Activated naive CD8-positive, alpha-beta T cell treated with anti-CD3 and anti-CD28 coated beads, Interleukin-2, amount 50 U/mL, for 16 hours (primary cell): ENCODE measurements at places on chromosomes 3 and 15.

- DNase-seq, result no peak
Observed at GRCh38 chr3:48369693-48370332, 2.2 kb upstream of the FBXW12 start.

DNA sequence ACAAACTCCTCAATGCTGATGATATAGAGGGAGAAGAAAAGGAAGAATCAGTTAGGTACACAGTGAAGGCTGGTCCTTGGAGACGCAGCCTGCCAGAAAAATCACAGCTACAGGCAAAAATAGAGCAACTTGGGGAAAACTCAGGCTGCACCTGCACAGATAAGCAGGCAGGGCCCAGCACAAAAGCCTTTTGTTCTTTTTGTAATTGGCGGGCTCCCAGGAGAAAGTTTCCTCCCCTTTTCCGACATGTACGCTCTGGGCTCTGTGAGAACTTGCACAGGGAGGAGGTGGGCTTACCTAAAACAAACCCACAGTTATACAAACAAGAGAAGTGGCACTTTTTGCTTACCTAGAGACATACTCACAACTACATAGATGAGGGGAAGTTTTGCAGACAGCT, 813.4 kb upstream of the EPHA6 start:
- no peak for DNase-seq

GRCh38 chr3:112811917-112812660, 34.6 kb downstream of the CD200R1L start:
- DNase-seq, result no peak

- no peak for DNase-seq
Observed at GRCh38 chr3:15595955-15596354, 5.4 kb downstream of the HACL1 start.

GRCh38 chr3:24451461-24452099, 43.1 kb downstream of the THRB start:
- no peak for DNase-seq

DNA sequence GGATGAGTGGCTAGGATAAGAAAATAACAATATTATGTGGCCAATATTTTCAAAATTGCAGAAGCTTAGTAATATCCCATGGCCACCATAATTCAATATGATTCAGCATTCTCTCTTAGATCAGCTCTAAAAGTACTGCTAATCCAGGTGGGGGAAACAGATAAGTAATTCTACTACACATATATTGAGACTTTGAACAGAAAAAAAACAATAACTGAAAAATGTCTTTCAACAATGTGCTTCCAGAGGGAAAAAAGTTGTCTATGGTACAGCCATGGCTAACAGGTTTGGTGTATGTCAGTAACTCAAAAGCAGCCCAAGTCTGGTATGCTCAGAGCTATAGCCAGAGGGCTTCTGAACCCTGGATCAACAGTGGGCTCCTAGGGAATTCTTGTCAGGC, 42.4 kb upstream of the PPIB start:
- no peak for DNase-seq

DNA sequence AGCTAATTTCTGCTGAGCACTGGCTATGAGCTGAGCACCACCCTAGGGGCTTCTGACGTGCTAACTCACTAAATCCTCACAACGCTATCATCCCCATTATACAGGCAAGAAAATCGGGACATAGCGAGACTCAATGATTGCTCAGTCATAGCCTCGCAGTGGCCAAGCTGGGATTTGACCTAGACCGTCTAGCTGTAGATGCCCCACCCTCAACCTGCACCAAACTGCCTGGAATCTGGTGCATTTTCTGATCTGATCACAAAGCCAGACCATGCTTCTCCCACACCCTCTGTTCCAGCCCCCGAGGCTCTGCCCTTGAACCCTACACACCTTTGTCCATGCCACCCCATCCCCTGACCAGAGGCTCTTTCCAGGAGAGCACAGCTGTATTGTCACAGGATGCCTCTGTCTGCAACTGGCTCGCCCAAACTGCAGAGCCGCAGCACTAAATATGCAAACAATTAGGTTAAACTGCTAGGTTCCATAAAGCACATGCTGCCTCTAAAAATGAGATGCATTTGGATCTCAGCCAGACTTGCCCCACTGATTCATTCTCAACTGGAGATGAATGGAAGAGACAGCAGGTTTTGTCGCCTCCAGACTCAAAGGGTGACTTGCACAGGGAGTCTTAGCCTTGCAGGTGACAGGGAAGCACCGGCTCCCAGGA, 95.2 kb downstream of the NUP210 start:
- no peak for DNase-seq

DNA sequence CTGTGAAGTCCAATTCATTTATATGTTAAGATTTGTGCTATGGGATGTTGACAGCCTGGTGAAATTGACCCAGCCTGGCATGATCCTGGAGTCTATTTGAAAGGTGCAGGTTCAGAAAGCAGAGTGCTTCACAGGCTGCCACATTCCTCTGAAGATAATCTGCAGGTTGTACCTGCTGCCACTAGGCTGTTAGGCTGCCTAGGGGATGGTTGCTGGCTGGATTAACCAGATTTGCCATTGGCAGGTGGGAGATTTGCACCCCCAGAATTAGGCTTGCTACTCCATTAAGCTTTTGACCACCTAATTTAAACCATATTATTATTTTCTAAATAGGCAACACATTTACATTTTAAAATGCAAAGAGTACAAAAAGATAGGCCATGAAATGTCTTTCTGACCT, 85.8 kb upstream of the RASGRP1 start:
- DNase-seq, result no peak

- DNase-seq, result no peak
Observed at GRCh38 chr3:165820671-165821123, 16.5 kb downstream of the BCHE start.

DNA sequence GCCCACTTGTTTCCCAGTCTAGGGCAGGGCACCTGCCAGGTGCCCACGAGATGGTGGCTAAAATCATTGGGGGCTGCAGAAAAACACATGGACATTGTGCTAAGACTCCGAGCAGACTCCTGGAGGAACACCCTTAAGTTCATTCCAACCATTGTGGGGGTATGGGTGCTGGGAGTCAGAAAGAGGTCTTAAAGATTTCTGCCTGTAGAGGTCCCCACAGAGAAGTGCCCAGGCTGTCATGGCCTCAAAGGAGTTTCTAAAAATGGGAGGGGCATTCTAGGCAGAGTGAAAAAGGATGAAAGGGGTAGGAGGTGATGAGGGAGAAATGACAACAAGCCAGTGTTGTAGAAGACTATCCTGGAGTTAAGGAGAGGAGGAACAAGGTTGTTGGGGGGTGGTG, 17.1 kb downstream of the RBP1 start:
- DNase-seq, result no peak

DNA sequence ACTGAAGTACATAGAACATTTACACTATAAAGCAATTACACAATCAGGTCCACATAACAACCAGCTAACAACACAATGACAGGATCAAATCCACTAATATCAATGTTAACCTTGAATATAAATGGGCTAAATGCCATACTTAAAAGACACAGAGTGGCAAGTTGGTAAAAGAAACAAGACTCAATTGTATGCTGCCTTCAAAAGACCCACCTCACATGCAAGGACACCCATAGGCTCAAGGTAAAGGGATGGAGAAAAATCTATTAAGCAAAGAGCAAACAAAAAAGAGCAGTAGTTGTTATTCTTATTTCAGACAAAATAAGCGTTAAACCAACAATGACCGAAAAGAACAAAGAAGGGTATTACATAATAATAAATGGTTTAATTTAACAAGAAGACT, 183.3 kb downstream of the PYDC2 start:
- no peak for DNase-seq

GRCh38 chr3:87626546-87626945, 350.2 kb upstream of the POU1F1 start:
- no peak for DNase-seq

GRCh38 chr3:3798631-3799113, 559 bp upstream of the LRRN1 start:
- no peak for DNase-seq

DNA sequence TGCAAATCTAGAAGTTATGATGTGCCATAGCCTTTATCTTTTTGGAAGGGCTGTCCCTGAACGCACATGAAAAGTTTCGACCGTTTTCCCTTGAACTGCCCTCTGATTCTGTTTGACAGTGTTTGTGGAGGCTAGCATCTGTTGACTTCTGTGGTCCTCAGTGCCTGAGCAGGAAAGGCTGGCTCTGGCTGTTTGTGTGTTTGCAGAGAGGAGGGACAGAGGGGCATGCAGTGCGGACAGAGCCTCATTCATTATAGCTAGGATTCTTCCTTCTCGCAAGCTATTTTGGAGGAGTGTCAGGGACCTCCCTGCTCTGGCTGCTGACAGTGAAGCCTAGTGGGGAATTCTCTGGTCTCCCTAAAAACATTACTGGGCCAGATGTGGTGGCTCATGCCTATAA, 64.5 kb downstream of the CDAN1 start:
- DNase-seq, result no peak

GRCh38 chr15:69794645-69795469, 302.9 kb downstream of the TLE3 start:
- no peak for DNase-seq
